Common myeloid progenitor, CD34-positive (primary cell): ENCODE measurements at places on chromosomes 3 and 15.

GRCh38 chr15:87757084-87757483 lies 499.5 kb downstream of the NTRK3 start:
- DNase-seq, result no peak

GRCh38 chr3:30343861-30344260 lies 262.5 kb upstream of the TGFBR2 start:
- no peak for DNase-seq

GRCh38 chr3:147472846-147473245 lies 63.7 kb downstream of the ZIC1 start:
- no peak for DNase-seq

GRCh38 chr15:81751256-81751655 lies 294.6 kb downstream of the MEX3B start:
- DNase-seq, result no peak

- no peak for DNase-seq
Observed at GRCh38 chr3:181431748-181432147, 280.0 kb upstream of the SOX2 start.

DNA sequence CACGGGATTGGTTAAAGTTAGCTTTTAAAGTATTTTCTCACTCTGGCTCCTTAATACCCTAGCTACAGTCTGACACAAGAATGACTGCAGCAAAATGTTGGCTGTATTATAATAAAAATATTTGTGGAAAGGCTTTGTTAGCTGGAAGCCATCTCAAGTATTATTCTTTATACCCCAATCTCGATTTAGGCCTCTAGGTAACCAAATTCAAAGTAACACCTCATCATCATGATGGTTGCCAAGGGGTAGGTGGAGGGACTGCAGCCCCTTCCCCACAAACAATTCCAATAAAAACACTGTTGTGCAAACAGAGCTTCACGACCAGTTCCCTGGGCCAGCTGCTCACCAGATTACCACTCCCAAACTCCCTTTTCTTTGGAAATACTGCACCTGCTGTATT lies 759 bp upstream of the GMPS start:
- DNase-seq, result peak; percentile 66

GRCh38 chr3:126486360-126486847 lies 10.7 kb upstream of the ZXDC start:
- no peak for DNase-seq

DNA sequence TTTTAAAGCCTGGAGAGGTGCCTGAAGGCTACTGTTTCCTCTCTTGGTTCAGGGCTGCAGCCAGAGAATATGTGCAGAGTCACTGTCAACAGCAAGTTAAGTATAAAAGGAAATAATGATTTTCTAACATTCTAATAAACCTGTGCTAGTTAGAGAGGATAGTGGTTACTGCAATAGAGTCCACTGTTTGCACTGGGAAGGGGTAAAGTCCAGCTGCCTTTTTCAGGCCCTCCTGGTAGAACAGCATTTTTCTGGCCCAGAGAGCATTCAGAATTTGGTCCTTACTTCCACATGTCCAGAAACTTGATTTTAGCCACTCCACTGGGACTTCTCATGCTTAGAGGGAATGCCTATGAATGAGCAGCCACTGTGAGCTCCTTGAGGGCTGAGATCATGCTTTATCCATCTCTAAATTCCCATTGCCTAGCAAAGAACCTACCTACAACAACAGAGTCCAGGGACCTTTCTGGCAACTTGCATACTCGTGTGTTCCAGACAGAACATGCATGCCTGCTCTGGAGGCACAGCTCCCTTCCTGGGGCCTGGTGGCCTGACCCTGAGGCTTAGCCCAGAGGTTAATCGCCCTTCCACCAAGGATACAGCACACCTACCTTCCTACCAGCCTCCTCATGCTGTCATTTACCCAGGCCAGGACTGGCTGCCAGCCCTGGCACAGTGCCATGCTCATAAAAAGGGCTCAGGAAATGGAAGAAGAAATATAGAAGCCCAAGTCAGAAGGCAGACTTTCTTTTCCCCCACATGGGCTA lies 50.3 kb upstream of the ATP13A3 start:
- peak; percentile 64 for DNase-seq

- DNase-seq, result peak; percentile 38
Observed at GRCh38 chr15:67945951-67946700, 106.3 kb upstream of the RNU6-1 start.

DNA sequence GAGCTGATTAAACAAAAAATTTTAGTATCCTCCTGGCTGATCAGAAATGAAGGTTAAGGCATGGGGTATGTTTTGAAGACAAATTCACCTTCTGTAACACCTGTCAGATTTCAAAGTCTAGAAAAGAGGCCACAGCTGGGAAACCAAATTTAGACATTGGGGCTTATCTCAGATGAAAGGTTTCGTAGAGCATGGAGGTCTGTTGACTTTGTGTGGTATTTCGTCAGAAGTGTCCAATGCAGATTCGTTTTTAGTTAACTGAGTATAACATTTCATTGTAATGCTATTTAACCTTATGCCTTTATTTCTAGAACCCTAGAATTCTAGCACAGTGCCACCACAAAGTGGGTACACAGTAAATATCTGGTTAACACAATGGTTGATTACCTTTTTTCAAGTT lies 61.7 kb downstream of the FNDC3B start:
- no peak for DNase-seq

DNA sequence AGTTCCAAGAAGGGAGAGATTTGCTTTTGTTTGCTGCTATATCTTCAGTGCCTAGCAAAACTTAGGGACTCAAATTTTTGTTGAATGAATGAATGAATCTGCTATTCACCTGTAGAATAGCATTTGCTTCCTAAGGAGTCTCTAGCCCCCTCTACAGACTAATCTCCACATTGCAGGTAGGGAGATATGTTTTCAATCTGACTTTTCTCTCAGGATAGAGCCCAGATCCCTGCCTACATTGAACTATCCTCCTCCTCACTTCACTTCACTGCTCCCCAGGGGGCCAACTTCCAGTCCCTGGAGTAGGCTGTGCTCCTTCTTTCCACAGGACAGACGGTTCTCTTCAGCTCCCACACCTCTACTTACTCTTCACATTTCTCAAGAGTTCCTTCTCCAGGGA lies 81.9 kb upstream of the PTX3 start:
- peak; percentile 16 for DNase-seq

GRCh38 chr3:119085070-119085439 lies 50.4 kb upstream of the IGSF11 start:
- DNase-seq, result no peak

DNA sequence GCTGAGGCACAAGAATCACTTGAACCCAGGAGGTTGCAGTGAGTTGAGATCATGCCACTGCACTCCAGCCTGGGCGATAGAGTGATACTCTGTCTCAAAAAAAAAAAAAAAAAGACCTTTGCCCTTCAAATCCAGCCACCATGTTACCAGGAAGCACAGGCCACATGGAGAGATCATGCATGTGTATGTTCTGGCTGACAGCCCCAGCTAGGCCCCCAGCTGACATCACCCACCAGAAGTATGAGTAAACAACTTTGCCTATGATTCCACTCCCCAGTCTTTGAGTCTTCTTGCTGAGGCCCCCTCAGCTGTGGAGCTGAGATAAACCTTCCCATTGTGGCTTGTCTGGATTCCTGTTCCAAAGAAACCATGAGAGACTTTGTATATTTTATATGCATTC lies 3.3 kb upstream of the ARIH2 start:
- DNase-seq, result peak; percentile 54

GRCh38 chr15:66752078-66752477 lies 50.0 kb downstream of the SMAD6 start:
- DNase-seq, result no peak

DNA sequence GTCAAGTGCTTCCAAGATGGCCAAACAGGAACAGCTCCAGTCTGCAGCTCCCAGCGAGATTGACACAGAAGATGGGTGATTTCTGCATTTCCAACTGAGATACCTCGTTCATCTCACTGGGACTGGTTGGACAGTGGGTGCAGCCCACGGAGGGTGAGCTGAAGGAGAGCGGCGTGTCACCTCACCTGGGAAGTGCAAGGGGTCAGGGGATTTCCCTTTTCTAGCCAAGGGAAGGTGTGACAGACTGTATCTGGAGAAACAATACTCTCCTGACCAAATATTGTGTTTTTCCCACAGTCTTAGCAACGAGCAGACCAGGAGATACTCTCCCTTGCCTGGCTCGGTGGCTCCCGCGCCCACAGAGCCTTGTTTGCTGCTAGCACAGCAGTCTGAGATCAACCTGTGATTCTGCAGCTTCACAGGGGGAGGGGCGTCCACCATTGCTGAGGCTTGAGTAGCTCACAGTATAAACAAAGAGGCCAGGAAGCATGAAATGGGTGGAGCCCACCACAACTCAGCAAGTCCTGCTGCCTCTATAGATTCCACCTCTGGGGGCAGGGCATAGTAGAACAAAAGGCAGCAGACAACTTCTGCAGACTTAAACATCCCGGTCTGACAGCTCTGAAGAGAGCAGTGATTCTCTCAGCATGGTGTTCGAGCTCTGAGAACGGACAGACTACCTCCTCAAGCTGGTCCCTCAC lies 293.5 kb upstream of the SUCLG2 start:
- no peak for DNase-seq

DNA sequence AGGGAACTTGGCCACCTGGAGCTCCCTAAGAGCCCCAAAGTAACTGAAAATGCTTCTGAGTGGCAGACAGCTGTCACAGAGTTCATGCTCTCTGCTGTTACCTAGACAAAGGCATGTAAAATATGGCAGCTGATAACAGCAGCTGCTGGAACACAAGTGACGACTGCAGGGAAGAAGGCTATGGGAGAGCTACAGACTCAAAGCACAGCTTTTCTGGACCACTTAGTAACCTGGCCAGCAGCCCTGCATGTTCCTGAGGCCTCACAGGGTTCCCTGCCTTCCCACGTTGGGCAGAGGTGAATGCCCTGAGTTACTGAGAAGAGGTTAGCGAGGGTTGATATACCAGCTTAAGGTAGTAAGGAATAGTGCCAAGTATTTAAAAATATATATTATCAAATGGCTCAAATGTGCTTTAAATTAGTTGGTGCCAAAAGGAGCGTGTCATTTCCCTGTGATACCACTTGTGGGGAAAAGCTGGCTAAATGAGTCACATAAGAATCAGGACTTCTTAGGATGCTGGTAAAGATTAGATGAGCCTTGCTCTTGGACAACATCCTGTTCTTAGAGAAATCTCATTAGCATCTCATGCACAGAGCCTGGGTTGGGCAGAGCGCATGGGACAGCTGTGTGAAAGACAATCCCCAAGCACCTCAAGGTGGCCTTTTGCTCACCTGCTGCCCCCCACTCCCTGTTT lies 76.4 kb upstream of the SCN5A start:
- no peak for DNase-seq

GRCh38 chr3:186965141-186965879 lies 35.0 kb downstream of the ST6GAL1 start:
- no peak for DNase-seq

DNA sequence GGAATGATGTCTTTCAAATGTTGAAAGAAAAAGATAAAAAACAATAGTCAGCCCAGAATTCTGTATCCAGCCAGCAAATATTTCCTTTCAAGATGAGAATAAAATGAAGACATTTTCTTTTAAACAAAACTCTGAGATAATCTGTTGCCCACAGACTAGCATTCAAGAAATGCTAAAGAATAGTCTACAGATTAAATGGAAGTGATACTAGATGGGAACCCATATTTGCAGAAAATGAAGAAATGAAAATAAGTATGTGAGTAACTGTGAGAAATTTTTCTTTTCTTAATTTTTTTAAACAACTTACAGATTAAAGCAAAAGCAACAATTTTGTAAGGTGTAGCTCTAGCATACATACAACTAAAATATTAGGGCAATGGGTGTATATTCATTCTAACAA lies 469.8 kb downstream of the IGSF11 start:
- DNase-seq, result no peak

- DNase-seq, result no peak
Observed at GRCh38 chr3:161107311-161107710, 2.2 kb upstream of the B3GALNT1 start.

DNA sequence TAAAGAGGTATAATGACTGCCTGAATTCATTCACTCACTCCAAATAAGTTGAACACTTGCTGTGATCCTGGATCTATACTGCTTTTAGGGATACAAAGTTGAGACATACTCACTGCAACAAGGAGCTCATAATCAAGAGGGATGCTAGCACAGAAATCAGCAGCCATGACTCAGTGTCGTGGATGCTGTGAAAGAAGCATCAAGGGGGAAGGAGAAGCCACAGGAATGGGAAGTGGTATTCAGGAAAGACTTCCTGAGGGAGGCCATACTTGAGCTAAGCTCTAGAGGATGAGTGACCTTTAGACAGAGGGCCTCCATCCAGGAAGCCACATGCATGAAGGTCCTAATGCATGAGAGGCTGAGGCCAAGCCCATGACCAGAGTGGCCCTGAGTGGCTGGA lies 245.7 kb upstream of the RORA start:
- DNase-seq, result no peak

- no peak for DNase-seq
Observed at GRCh38 chr15:63948436-63948835, 97.8 kb downstream of the DAPK2 start.

DNA sequence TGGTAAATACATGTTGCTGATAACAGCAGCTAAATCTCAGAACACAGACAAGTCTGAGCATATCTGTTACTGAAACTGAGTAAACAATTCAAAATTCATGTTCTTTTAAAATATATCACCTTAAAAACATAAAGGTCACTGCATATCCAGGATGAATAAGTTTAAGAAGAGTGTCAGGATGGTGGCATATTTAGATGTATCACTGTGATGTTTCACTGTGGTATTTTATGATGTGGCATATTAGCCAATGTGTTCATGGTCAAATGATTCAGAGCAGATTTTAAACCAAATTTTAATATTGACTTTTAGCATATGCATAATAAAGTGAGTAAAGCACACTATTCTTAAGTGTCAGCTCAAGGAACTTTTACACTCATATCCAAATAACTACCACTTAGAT lies 346.4 kb upstream of the DPPA4 start:
- DNase-seq, result no peak

GRCh38 chr15:69467636-69468035 lies 15.0 kb downstream of the RPLP1 start:
- no peak for DNase-seq

GRCh38 chr3:172199850-172200369 lies 160.5 kb downstream of the FNDC3B start:
- DNase-seq, result no peak

- no peak for DNase-seq
Observed at GRCh38 chr3:34256021-34256420, 457.6 kb downstream of the PDCD6IP start.

DNA sequence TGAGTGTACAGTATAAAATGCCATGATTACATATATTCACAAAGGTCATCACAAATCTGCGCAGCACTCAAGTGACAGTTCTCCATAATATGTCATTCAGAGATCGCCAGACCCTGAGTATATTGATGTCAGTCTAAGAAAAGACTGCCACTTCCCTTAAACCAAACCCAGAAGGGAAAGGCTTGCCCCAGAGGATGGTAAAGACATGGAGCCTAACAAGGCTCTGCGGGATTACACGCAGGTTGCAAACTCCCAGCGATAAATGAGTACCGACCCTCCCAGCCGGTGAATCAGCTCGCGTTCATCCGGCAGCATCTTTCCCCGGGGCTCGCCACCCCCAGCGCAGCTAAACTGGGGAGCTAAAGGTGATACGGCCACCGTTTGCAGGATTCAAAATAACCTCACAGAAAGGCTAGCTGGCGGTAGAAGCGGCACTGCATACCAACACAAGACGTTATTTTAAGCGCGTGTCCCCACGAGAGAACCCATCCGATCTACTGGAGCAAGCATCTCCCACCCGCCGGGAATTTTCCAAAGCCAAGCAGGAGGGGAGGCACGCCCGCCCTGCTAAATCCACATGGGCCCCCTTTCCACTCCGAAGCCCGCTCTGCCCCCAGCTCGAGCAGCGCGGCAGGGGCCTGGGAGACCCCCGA lies 643 bp downstream of the MYO5A start:
- DNase-seq, result peak; percentile 21
